NCI-H1105 treated with DMSO at 0.1 percent for 48 hours (cell line): ENCODE measurements at places on chromosomes 12 and 14.

DNA sequence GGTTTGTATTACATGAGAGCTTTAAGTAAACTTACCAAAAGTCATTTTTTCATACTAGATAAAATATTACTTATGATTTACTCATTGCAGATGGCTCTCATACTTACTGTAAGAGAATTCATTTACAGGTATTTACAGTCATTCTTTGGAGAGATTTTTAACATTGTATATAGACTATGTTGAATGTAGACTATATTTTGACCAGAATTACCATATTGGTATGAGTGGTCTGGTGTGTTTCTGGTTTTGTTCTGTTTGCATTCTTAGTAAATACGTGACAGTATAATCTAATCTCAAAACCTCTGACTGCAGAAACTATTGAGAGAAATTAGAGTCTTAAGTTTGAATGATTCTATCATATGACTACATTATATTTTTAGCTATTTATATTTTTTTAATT, 91.1 kb downstream of the USP15 start:
- DNase-seq = no peak

GRCh38 chr12:42486407-42486806, 103.1 kb downstream of the PRICKLE1 start:
- no peak for DNase-seq

GRCh38 chr14:75991753-75992152, 6.2 kb downstream of the IFT43 start:
- DNase-seq = no peak

- no peak for DNase-seq
Observed at GRCh38 chr12:121942145-121942718, 23.8 kb downstream of the CFAP251 start.

GRCh38 chr14:99810559-99810874, 17.3 kb downstream of the EML1 start:
- no peak for DNase-seq
